ENCODE measurements at places on chromosomes 6 and 20. TPM values are rescaled to one million over a fixed set of nuclear protein-coding genes. Genes with fewer than 3 reads are reported as not detected.

BPIFB1 gene
- total RNA-seq = not detected

ZSWIM3 gene
- 2.5 TPM for total RNA-seq

CFAP61 gene
- total RNA-seq = 81.4 TPM

SLA2 gene
- total RNA-seq = 0.44 TPM

TP53TG5 gene
- total RNA-seq = 1.3 TPM

PREX1 gene
- 15.5 TPM for total RNA-seq

HDGFL1 gene
- total RNA-seq = not detected

COL9A3 gene
- 3.3 TPM for total RNA-seq

BEND3 gene
- 1.7 TPM for total RNA-seq

DNA sequence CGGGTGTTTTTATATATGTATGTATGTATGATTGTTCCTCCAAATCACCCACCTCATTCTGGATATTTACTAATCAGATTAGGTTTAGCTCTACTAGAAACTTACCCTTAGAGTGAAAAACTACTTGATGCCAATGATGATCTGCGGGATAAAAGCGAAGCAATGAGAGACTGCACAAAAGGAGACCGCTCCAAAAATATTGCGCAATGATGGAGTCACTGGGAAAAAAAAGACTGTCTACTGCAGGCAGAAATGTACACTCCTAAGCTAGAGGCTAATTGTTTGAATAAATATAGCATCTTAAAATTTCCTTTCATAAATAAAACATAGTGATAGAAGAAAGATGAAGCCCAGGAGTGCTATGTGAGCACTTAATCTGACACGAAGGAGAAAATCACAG lies 7.3 kb downstream of the RAB32 start:
- H3K27me3 ChIP-seq = no peaks in the 10 kb centered on the region
- H3K27ac ChIP-seq = no peak overlapping the region
- peaks cover 3% of the 10 kb centered on the region for H3K36me3 ChIP-seq

- H3K27me3 ChIP-seq = no peaks in the 10 kb centered on the region
- peaks cover 12% of the 10 kb centered on the region for H3K4me1 ChIP-seq
- DNase-seq = no peak
- H3K4me3 ChIP-seq = no peak overlapping the region
These were observed 53.6 kb upstream of the SIRPA start for GRCh38 chr20:1841554-1842140.

- H3K36me3 ChIP-seq = no peaks in the 10 kb centered on the region
- DNase-seq = peak; percentile 14
- no peak overlapping the region for H3K27ac ChIP-seq
- no peak overlapping the region for H3K4me3 ChIP-seq
- H3K27me3 ChIP-seq = no peaks in the 10 kb centered on the region
These were observed 32.1 kb downstream of the TP53INP2 start for GRCh38 chr20:34736106-34736735.

DNA sequence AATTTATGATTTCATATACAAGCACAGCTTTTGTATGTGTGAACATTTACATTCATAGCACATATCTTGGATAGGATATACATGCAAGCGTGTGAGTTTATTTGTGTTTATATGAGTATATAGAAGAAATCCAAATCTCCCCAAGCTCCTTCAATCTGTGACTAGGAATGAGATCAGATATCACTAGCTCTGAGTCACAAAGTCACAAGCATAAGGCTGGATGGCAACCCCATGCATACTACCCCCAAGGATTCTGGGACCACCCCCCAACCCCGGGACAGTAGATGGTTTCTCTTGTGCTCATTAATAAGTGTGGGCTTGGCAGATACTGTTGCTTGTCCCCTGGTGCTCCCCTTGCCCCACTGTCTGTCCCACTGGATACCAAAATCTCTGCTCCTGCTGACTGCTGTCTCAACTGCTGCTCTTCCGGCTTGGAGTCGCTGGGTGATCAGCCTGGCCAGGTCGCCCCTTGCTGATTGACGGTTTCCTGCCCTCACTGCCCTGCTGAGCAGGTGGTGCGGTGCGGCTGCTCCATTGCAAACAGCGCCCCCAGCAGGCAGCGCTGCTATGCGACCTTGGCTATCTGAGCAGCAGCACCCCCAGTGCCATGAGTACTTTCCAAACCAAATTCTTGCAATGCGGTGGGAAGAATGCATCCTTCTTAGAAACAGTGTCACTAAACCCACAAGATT lies 279.4 kb downstream of the CD83 start:
- H3K4me3 ChIP-seq = no peak overlapping the region
- H3K27ac ChIP-seq = no peak overlapping the region
- H3K36me3 ChIP-seq = no peaks in the 10 kb centered on the region
- H3K27me3 ChIP-seq = no peaks in the 10 kb centered on the region
- no peaks in the 10 kb centered on the region for H3K4me1 ChIP-seq
- no peak for DNase-seq

- H3K27me3 ChIP-seq = no peaks in the 10 kb centered on the region
- DNase-seq = no peak
- H3K36me3 ChIP-seq = no peaks in the 10 kb centered on the region
These were observed 40.4 kb upstream of the ARG1 start for GRCh38 chr6:131532580-131533039.

DNA sequence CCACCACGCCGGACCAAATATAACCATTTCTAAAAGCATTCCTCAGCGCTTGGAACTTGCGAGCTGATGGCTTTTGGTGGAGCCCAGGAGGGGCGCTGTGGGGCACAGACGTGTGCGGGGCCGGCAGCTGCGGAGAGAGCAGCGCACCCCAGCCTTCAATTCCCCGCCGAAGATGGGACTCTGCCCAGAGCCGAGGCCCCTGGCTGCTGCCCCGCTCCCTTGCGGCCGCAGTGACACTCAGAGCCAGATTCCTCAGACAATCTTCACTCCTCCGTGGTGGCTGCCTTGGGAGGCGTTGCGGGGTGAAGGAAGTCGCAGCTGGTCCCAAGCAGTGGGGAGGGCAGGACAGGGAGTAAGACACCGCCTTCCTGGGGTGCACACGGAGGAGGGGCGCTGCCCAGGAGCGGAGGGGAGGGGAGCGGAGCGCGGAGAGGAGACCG lies 87.7 kb downstream of the TMEM242 start:
- peak overlapping the region; percentile 65 for H3K27ac ChIP-seq
- peak; percentile 58 for DNase-seq
- peak overlapping the region; percentile 59 for H3K4me3 ChIP-seq
- peaks cover 5% of the 10 kb centered on the region for H3K27me3 ChIP-seq

- no peak overlapping the region for H3K27ac ChIP-seq
- H3K4me1 ChIP-seq = peaks cover 11% of the 10 kb centered on the region
- no peak for DNase-seq
- no peak overlapping the region for H3K4me3 ChIP-seq
- no peaks in the 10 kb centered on the region for H3K36me3 ChIP-seq
- no peaks in the 10 kb centered on the region for H3K27me3 ChIP-seq
These were observed 153.6 kb downstream of the CD83 start for GRCh38 chr6:14270925-14271788.

GRCh38 chr20:44354979-44355497 lies 461 bp upstream of the HNF4A start:
- no peak for DNase-seq
- no peaks in the 10 kb centered on the region for H3K4me1 ChIP-seq
- H3K36me3 ChIP-seq = no peaks in the 10 kb centered on the region

DNA sequence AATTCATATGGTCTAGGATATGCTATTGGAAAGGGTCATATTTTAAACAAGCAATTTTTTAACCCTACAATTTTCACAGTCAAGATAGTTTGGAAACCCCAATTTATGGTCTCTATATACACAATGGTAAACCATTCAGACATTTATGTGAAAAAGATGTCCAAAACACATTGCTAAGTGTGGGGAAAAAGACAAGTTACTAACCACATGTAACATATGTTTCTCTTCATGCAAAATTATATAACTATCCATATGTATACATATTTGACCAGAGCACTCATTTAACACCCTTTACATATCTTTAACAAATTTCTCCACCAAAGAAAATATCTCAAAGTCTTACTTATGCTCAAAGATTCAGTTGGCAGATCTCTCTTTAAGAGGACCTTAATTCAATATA lies 110.6 kb downstream of the RNGTT start:
- peaks cover 5% of the 10 kb centered on the region for H3K4me1 ChIP-seq
- H3K4me3 ChIP-seq = no peak overlapping the region

- no peak for DNase-seq
- H3K36me3 ChIP-seq = no peaks in the 10 kb centered on the region
- no peaks in the 10 kb centered on the region for H3K27me3 ChIP-seq
- H3K4me1 ChIP-seq = peaks cover 26% of the 10 kb centered on the region
- peak overlapping the region; percentile 48 for H3K27ac ChIP-seq
- H3K4me3 ChIP-seq = peak overlapping the region; percentile 68
These were observed 695 bp downstream of the ARHGAP18 start for GRCh38 chr6:129709196-129709768.

DNA sequence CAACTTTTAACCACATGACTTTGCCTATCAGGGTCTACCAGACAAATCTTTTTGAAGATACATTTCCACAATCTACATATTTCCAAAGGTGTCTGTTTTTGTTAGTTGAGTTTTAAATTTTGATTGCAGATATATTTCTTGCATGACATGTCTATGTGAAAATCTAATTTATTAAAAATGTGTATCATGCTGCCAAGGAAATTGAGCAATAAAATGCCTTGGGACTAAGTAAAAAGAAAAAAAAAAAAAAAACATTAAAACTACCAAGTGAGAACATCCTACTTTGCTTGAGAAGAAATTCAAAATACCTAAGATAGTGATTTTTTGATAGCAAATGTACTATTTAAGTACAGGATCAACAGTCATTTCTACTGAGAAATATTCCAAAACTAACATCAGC lies 17.7 kb downstream of the SLC17A5 start:
- H3K27ac ChIP-seq = no peak overlapping the region
- H3K4me1 ChIP-seq = no peaks in the 10 kb centered on the region
- H3K4me3 ChIP-seq = no peak overlapping the region
- H3K27me3 ChIP-seq = no peaks in the 10 kb centered on the region

GRCh38 chr6:34616227-34616585 lies 60.1 kb upstream of the SPDEF start:
- no peak for DNase-seq
- H3K4me3 ChIP-seq = no peak overlapping the region
- H3K27ac ChIP-seq = no peak overlapping the region

DNA sequence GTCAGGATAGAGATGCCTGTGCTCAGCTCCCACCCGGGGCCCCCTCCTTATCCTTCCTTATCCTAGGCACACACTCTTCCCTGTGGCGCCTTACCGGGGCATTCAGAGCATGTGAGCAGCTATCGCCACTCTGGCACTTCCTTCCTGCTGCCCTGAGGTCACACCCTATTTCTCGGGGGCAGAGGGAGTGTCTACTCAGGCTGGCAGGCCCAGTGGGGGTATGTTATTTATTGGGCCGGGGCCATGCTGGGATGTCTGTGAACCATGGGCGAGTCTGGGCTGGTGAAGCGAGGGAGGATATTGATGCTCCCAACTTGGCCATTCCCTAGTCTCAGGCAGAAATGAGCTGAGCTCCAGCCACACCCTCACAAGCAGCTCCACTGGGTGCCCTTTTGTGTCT lies 3.9 kb upstream of the LY6G6D start:
- no peaks in the 10 kb centered on the region for H3K4me1 ChIP-seq
- H3K27ac ChIP-seq = no peak overlapping the region
- no peak for DNase-seq
- no peaks in the 10 kb centered on the region for H3K36me3 ChIP-seq

DNA sequence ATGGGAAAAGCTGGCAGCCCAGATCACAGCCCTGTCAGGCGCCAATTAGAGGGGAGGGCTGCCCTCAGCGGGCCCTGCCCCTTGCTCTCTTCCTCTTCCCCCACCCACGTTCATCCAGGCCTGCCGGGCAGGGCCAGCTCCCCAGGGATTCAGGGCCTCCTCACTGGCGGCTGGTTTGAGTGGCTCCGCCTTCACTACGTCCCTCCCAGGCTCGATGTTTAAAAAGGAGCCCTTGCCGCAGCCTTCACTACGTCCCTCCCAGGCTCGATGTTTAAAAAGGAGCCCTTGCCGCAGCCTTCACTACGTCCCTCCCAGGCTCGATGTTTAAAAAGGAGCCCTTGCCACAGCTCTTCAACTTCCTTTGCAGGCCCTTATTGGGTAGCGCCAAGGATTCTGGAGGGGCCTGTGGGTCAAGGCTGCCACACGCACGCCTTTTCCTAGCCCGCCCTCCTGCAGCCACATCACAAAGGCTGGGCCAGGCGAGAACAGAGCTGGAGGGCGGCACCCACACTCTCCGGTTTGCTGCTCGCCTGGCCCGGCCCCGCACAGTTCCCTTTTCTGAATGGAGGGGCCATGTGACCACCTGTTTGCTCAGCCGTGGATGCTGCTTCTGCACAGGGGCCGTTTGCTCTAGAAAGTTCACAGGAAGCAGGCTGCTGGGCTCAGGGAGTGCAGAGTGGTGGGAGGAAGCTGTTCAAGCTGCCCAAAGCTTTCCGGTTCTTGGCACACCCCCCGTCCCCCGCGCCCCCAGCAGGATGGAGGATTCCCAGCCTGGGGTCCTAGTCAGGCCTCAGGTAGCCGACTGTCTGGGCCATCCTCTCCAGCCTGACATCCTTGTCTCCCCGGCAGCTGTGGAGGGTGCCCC lies 1.6 kb downstream of the SLC17A9 start:
- DNase-seq = peak; percentile 66
- H3K27me3 ChIP-seq = no peaks in the 10 kb centered on the region
- peaks cover 33% of the 10 kb centered on the region for H3K4me1 ChIP-seq
- peak overlapping the region; percentile 22 for H3K27ac ChIP-seq

DNA sequence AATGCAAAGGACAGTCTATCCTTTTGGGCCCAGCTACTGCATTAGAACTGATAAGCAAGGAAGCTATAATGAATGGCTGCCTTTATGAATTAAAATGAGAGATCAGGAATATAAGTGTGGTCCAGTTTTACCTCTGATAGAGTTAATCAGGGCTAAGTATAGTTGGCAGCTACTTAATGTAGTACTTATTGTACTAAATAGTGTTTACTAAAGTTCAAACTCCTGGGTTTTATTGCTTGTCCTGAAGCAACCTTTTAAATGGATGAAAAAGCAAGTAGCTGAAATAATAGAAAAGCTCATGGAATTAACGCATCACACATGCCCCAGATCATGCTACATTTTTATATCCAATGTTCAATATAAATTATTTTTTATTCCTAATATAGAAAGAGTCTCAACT lies 5.3 kb downstream of the TRMT11 start:
- DNase-seq = no peak
- peaks cover 11% of the 10 kb centered on the region for H3K4me1 ChIP-seq
- H3K27ac ChIP-seq = no peak overlapping the region

- no peak overlapping the region for H3K4me3 ChIP-seq
- no peaks in the 10 kb centered on the region for H3K36me3 ChIP-seq
- no peaks in the 10 kb centered on the region for H3K4me1 ChIP-seq
- no peak overlapping the region for H3K27ac ChIP-seq
- no peaks in the 10 kb centered on the region for H3K27me3 ChIP-seq
- no peak for DNase-seq
These were observed 72.7 kb downstream of the FAXC start for GRCh38 chr6:99276747-99277146.

DNA sequence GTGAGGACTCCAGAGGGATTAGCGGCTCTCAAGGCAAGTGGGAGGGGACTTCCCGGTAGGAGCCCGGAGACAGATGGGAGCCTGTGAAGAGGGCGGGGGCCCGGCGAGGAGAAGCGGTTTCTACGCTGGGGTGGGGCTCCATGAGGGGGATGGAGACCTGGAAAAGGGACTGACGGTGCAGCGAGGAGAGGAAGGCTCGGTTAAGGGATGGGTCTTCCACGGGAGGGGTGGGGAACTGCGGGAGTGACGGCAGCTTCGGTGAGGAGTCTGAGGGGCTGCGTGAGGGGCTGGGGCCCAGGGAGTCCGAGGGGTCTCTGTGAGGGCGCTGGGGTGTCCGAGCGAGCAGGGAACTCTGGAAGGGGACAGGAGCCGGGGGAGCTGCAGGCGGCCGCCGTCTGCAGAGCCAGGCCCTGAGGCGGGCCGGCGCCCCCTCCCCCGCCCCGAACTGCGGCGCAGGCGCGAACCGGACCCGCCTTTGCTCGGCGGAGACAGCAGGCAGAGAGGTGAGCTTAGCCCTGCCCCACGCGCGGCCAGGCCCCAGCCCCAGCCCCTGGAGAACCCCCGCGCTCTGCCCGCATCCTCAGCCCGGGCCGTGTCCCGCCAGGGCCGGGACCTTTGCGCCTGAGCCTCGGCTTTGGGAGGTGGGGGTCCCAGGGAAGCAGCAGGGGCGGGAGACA lies at the start of gene NRSN2:
Gene NRSN2 (plus strand): TSS at position 472 of the 677 bp plus-strand sequence. CDS start 2,533 bp downstream, outside the sequence.
- H3K27me3 ChIP-seq = no peaks in the 10 kb centered on the region
- H3K4me1 ChIP-seq = peaks cover 25% of the 10 kb centered on the region
